ENCODE measurements at places on chromosomes 11 and 22. TPM values are rescaled to one million over a fixed set of nuclear protein-coding genes. Genes with fewer than 3 reads are reported as not detected.
A peak's percentile ranks its signal among the peaks of the same experiment; 100 is the strongest.

OR51Q1 gene
- total RNA-seq = not detected

GVQW3 gene
- total RNA-seq = 3.0 TPM

FADS2 gene
- total RNA-seq = 69.1 TPM

OR51B5 gene
- total RNA-seq = not detected

DEFB131B gene
- not detected for total RNA-seq

MUC5AC gene
- not detected for total RNA-seq

GP1BB gene
- total RNA-seq = not detected

FGF3 gene
- total RNA-seq = not detected

PHETA2 gene
- 1.5 TPM for total RNA-seq

DNA sequence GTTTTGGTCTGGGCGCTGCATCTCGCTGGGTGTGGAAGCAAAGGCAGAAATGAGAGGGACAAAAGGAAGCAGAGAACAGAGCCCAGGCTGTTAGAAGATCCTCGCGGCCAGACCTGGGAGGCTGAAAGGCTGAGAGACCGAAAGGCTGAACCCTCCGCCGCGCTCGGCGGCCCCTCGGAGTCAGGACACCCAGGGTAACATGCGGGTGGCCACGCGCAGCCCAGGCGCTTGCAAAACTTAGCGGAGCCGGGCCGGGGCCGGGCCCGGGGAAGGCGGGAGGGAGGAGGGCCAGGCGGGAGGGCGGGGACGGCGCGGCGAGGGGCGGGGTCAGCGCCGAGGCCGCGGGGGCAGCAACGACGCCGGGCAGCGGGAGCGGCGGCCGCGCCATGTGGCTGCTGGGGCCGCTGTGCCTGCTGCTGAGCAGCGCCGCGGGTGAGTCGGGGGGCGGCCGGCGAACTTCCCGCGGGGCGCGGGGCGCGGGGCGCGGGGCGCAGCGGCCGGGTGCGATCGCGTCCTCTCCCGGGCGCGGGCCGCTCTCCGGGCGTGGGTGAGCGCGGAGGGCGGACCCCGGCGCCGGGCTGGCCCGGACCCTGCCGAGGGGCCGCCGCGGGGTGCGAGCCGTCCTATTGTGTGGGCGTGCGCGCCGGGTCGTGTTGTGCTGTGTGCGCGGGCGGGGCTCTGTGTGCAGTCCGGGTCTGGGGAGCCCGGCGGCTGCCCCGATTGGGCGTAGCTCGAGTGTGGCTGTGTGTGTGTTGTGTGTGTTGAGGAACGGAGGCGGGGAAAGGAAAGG lies at the start of gene LDLRAD3:
Gene LDLRAD3 (plus strand): TSS at position 350 of the 790 bp plus-strand sequence. CDS start 37 bp downstream, at position 387.
- DNase-seq = peak; percentile 77

DNA sequence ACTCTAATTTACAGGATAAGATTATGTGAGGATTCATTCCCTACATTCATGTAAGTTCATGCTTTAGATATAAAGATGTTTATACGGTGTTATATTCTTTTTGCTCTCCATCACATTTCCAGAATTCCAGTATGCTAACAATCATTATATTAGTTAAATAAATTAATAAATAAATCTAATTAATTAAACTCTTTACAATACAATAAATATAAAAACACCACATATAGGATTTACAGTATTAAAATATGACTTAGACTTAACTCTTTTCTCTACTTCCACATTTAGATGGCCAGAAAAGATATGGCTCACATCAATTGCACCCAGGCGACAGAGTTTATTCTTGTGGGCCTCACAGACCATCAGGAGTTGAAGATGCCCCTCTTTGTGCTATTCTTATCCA lies at the start of gene OR8U1:
Gene OR8U1 (plus strand): TSS at position 301 of the 400 bp plus-strand sequence. CDS start 0 bp downstream, at position 301.
- DNase-seq = no peak

DNA sequence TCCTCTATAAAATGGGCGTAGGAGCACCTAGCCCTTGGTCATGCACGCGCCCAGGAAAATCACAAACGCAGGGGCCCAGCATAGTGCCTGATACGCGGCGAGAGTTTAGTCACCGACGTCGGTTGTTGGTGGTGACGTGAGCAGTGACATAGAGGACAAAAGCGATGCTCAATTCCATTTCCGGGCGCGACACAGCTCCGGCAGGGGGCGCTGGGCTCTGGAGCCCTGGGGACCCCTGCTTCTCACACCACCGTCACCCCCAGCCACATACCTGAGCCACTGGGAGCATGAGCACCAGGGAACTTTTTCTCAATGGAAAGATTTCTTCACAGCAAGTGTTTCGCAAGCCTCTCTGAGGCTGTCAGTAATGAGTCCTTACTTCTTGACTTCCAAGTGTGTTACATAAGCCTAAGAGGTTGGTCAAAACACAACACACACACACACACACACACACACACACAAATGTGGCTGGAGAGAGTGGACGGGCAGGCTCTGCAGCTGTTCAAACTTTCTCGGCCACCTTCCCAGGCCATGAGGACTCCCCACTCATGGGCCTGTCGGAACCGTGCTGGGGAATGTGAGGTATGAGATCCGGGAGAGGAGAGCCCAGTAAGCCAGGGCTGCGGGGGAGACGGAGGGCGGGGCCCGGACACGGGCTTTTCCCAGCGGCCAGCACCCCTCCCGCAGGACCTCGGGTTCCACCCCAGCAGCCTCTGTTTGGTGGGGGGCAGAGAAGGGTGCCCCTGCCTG lies 36.9 kb upstream of the LINC01488 start:
- DNase-seq = no peak

GRCh38 chr22:22745225-22746060 lies 101.0 kb downstream of the GGTLC2 start:
- no peak for DNase-seq

DNA sequence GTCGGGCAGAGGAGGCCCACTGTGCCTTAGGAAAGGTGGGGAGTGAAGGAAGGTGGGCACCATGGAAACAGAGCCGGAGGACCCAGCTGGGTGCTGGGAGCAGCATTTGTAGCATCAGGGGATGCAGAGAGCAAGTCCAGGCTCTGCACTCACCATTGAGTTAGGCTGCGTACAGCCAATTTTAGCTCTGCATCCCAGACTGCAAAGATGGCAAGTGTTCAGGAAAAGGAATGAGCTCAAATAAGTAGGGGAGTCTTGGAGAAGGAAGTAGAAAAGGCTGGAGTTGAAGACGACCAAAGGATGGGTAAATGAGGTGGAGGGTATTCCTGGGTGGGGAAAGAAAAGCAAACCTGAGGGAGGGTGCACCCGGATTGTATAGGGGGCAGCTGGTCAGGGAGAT lies 31.6 kb upstream of the ETS1 start:
- no peak for DNase-seq

DNA sequence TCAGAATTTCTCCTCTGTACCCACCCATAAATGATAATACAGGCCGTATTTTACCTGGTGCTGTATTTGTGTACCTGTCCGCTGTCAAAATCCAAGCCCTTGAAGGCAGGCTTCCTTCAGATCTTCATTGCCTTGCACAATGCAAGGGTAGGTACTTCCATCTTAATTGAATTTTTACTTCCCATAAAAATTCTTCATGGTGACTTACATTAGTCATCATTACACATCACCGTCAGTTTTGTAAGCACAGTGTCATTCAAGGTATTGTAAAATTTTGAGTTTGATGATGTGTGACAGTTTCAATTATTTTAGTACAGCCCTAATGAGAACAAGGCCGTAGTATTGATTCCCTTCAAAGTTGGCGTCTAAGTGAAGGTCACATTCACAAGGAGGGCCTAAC lies 770 bp upstream of the TSG101 start:
- no peak for DNase-seq

GRCh38 chr11:20762116-20762844 lies 92.9 kb downstream of the NELL1 start:
- DNase-seq = no peak

- DNase-seq = no peak
Observed at GRCh38 chr11:4105916-4106315, 11.3 kb downstream of the RRM1 start.

- peak; percentile 99 for DNase-seq
Observed at GRCh38 chr11:13276832-13277767, 490 bp upstream of the BMAL1 start.

- no peak for DNase-seq
Observed at GRCh38 chr11:122383186-122383585, 267.2 kb upstream of the BLID start.

- no peak for DNase-seq
Observed at GRCh38 chr11:79052544-79052943, 388.3 kb downstream of the TENM4 start.

DNA sequence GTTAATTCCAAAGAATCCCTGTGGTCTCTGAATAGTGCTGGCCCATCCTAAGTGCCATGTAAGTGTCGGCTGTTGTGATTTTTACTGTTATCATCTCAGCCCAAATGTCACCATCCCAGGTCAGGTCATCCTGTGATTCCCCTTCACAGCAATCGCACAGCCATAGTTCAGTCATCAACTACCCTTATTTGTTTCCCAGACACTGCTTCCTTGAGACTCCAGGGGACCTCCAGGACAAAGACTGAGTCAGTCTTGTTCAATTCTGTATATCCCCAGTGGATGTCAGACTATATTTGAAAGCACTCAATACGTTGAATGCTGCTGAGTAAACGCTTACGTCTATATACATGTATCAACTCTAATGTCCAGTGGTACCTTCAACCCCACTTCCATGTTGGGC lies 113.7 kb upstream of the TIMP3 start:
- DNase-seq = no peak

- DNase-seq = no peak
Observed at GRCh38 chr11:15484398-15484797, 369.7 kb downstream of the INSC start.

- DNase-seq = no peak
Observed at GRCh38 chr22:39777716-39778454, 115.7 kb downstream of the ENTHD1 start.

GRCh38 chr22:32079130-32080089 lies 36.3 kb downstream of the SLC5A1 start:
- DNase-seq = no peak

DNA sequence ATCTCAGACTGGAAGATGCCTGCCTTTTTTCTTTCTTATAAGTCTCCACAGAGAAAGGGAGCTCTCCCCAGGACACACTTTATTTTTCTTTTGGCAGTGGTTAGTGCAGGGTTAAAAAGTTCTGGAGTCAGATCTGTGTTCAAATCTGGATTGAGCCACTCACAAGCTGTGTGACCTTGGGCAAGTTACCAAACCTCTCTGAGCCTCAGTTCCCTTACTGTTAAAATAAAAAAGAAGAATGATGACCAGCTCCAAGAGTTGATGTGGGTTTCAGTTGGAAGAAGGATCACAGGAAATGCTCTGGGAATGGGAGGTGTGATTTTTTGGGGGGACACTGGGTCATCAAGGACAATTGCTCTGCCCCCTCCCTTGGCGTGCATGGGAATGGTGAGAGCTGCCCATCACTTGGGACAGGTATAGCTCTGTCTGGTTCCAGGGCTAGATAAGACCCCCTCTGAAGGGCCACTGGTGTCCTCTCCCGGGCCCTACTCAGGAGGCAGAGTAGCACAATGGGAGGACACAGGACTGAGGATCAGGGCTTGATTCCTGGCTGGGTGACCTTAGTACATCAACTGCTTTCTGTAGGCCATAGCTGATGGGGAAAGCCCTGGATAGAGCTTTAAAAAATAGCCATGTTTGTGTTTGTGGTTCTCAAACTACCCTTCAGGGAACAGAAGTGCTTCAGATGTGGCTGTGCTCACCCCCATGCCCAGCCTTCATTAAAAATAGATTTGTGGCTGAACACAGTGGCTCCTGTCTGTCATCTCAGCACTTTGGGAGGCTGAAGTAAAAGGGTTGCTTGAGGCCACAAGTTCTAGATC lies 228.3 kb downstream of the MIAT start:
- DNase-seq = no peak

DNA sequence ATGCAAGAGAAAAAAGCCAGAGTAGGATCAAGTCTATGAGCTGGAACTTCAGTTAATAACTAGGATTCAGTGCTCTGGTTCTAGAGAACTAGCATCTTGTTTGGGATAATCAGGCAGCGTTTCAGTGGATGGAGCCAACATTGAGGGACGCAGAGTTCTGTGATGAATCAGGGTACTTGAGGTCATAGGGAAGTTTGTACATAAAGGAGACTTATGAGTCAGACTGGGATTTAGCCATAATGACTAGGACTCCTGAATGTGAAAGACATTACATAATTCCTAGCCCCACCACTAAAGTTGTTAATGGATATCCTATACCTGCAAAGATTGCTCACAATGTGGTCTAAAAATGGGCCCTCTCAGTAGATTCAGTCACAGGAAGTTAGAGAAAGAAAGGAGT lies 6.8 kb downstream of the SLN start:
- no peak for DNase-seq

DNA sequence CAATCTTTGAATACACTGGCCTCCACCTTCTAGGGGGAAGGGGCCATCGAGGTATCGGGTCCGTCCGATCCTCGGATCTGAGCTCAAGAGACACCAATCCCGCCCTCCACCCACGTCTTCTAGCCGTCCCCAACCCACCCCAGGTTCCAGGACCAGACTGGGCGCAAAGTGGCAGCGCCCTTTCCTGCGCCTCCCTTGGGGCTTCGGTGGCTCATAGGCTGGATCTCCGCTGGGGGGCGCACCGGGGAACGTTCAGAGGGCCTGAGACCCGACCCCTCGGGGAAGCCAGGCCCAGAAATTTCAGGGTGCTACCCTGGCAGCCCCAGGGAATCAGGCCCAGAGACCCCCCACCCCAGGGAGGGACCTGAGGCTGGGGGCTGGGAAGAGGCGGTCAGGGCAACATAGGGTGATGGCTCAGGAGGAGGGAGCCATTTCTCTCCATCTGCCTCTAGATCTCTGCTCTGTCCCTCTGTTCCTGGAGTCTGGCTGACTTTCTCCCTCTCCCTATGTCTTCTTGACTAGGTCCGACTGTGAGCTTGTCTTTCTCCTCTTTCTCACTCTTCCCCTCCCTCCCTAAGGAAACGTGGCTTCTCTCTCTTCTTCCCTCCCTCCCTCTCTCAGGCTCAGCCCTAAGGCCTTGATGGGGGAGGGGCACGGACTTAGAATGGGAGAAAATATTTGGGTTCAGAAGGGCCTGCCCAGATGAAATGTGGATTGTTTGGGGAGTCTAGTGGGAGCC lies 1.1 kb downstream of the CREB3L1 start:
- DNase-seq = peak; percentile 60

DNA sequence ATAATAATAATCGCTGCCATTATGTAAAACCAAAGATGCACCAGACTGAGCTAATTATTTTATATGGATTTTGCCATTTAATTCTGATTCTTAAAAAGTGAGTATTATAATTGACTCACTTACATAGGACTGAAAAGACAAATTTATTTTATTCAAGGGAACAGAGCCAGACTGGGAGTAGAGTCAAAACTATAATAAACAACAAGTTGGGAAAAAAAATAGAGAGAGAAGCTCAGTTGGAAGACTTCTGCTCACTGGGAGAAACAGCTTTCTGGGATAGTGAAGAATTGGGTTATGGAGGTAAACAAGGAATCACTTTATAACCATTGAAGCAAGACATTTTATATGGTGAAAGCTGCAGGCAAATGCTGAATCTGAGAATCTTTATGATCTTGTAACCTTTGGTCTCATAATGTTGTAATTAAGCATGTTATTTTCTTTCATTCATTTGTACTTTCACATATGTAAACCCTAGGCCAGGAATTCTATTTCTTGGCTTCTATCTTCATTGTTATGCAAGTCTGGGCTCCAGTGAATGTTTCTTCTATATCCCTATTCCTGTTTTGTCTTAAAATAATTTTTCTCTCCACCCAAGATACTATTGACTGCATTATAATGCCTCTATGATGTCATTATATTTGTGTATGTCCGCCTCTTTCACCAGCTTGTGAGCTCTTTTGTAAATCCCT lies 725.3 kb upstream of the CCDC179 start:
- DNase-seq = no peak
